Epithelial cell of proximal tubule (primary cell): ENCODE measurements at places on chromosomes 13 and 19.

DNA sequence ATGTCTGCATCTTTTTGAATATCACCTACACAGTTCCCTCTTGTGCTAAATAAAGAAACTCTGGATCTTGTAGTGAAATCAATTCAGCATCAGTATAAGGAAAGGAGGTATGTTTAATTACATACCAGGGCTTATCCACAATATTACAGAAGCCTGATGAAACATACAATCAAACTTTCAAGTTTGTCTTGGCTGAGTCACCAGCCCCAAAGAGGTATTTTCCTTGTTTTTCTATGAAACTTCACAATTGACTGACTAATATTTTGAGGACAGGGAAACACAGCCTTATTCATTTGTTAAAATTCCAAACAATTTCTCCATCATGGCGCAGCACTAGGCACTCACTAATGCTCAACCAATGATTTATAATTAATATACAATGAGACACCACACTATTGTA, 952.4 kb downstream of the PCDH17 start:
- no peak for DNase-seq

DNA sequence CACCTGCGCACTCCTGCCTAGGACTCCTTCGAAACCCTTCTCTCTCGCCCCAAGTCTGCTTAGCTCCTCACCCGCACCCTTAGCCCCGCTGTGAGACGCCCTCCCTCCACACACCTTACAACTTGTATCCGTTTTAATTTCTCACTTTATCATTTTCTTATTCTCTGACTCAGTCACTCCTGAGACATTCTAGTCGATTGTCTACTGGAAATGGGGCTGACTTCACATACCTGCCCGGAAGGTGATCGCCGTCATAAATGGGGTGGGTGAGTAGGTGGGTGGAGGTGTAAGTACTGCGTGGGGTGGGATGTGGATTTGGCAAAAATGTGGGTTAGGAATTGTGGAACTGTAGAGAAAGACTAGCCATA, 714 bp downstream of the NDFIP2 start:
- DNase-seq = no peak

DNA sequence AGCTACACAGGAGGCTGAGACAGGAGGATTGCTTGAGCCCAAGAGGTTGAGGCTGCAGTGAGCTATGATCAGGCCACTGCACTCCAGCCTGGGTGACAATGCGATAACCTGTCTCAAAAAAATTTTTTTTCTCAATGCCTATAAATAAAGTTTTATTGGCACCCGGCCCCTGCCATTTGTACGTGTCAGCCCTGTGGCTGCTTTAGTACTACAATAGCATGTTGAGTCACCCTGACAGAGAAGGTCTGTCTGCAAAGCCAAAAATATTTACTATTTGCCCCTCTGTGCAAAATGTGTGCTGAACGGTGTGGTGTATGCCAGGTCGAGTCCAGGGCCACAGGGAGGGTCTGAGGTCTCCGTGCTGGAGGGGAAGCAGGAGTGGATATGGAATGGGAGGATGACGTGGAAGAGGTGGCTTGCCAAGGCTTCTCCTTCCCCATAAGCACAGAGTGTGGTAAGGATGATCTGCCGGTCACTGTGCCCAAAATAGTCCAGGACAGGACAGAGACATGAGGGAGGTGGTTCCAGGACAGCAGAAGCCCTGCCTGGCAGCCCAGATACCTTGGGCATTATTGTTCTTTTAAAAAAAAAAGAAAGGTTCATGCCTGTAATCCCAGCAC, 10.0 kb downstream of the NMRK2 start:
- no peak for DNase-seq

DNA sequence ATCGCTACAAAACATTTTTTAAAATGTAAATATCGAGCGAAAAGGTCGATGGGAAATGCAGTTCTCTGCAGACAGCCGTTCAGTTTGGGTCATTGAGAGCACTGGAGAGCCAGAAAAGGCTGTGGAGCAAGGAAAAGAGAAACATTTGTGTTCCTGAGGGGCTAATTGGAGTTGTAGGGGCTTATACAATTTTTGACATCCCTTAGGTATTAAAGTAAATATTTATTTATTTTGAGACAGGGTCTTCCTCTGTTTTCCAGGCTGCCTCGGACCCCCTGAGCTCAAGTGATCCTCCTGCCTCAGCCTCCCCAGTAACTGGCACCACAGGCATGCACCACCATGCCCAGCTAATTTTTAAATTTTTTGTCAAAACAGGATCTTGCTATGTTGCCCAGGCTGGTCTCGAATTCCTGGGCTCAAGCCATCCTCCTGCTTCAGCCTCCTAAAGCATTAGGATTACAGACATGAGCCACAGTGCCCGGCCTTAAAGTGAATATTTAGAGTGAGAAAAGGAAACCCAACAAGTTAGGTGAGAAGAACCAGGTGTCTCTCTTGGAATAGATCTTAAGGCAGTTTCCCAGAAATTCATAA, 825 bp upstream of the YIF1B start:
- DNase-seq = no peak

DNA sequence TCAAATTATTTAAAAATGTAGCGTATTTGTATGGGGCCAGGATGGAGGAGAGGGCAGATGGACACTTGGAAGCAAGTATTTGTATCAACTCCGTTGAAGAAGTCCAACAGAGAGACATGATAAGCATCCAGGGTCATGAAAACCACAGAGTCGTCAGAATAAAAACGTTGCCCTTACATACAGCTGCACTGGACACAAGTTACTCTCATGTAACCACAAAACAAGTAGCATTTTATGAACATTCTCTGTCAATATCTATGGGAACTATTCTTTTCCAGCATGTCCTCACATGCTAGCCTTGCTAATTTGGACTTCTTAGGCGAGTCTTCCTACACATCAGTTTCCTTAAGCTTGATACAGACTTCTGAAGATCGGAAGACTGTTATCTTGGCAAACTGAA, 35.0 kb downstream of the EFNB2 start:
- DNase-seq = no peak

DNA sequence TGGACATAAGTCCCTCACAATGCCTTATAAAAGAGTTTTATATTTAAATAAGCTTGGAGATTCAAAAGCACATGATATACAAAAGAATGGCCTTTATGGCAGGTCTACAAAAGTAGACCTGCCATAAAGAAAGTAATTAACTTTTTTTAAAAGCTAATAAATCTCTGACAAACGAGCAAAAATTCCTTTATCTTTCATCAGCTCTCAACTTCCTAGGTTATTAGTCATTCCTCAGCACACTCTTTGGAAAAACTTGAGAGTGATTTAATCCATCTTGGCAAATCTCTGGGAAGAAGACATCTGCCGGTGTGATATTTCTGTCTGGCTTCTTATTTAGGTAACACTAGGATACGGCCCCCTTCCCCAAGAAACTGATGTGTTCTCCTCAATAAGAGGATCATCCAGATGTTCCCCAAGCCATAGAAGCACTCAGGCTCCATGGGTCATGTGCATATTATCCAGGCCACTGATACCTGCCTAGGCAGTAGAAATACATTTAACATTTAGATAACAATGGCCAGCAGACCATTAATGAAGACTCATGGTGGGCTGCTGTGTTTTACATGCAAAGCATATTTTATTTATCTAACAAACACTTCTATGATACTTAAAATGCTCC, 372.7 kb downstream of the LIG4 start:
- no peak for DNase-seq

GRCh38 chr19:15897738-15898276, at the start of gene CYP4F2:
CYP4F2 (minus strand) TSS chr19:15898074; CDS start chr19:15897611, 463 bp downstream.
- no peak for DNase-seq

GRCh38 chr19:19388568-19389555, 16.6 kb upstream of the GATAD2A start:
- no peak for DNase-seq

DNA sequence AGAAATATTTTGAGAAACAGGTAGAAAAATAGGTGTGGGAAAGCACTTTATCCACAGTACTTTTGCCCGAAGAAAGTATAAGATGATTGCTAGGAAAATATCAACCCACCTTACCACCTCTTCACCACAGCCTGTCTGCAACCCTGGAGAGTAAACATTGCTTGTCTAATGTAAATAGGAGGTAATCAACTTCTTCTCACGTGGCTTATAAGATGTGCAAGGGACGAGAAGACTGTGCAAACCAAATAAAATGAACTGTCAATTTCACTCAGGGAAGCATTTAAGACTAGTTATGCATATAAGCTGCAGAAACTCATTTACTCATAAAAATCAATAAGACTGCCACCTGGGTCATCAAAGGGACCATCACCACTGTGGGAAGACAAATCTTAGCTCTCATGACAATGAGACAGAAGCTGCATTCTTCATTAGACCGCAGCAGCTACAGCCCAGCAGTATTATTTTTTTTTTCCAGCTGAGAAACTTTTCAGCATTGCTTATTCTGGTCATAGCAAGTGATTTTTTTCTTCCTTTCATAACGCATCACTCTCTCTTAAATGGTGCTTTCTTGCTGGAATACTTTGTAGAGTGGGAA, 807.7 kb upstream of the GPC6 start:
- DNase-seq = no peak

- no peak for DNase-seq
These were observed 33.2 kb downstream of the RAB20 start for GRCh38 chr13:110528371-110528770.

DNA sequence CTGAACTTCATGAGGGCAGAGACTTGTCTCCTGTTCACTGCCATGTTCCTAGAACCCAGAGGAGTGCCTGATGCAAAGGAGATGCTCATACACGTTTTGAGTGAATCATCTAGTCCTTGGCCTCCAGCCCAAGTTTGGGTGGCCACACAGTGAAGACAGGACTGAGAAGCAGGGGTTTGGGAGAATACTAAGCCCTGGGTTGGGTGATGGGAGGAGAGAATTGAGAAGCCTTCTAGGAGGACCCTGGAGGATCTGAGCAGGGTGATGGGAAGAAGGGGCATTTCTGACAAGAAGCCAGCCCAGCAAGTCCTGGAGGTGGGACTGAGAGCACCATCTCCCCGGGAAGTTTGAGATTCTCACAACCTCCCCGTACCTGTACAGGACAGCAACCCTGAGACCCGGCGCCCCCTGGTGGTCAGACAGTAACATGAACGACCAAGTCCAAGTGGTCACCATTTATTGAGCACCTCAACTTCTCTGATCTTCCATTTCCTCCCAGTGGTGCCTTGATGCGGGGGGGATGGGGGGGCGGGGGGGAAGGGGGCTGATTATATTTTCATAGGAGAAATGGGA, 11.0 kb downstream of the CTU1 start:
- DNase-seq = no peak

- no peak for DNase-seq
These were observed 19.3 kb upstream of the DOCK9 start for GRCh38 chr13:98997011-98997730.

- DNase-seq = peak; percentile 83
These were observed at the start of gene NUCB1 for GRCh38 chr19:48899781-48900476. NUCB1 (plus strand) TSS chr19:48900312; CDS start chr19:48900797, 485 bp downstream.
